ENCODE measurements at places on chromosomes 1 and 21.

DNA sequence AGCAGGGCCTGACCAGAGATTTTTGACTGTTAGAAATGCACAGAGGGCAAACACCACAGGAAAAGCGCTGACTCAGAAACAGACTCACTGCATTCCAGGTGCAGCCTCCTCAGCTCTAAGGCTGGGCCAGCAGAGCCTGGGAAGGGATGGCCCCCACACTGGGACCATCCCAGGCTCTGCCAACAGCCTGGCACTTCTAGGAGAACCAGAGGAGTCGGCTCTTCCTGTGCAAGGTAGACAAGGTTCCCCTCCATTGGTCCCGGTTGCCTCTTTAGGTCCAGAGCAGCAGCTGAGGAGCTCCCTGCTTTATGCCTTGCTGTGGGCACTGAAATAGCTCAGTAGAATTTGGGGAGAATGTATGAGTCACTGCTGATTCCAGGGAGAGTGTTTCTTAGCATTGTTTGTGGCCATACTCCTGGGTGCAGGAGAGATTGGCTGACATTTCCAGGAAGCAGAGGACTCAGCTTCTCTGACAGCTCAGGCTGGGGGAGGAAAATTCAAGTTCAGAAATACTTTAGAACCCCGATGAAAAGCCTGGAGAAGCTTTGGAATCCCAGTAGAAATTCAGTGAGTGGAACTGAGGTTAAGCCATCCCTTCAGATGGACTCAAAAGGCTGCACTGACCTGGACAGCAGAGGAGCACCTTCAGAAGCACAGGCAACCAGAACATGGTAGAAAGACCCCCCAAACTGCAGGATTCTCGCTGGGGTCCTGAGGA, 19.7 kb downstream of the PRAMEF1 start:
- no peak for DNase-seq

- DNase-seq, result no peak
Observed at GRCh38 chr1:68229650-68230483, 2.5 kb downstream of the WLS start.

DNA sequence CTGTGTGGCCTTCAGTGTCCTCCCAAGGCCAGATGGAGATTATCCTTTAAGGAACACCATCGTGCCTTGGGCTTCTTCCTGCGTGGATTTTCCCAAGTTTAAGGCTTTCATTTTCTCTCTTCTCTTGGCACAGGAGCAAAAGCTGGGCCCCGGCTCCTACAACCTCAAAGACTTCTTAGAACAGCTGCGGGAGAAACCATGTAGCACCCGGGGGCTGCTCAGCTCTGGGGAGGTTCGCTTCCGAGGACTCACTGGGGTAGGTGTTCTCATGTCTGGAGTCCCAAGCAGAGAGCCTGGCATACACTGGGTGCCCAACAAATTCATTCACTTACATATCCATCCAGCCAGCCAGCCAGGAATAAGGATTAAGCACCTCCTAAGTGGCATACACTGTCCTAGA, 6.6 kb upstream of the TTC22 start:
- DNase-seq, result no peak

- DNase-seq, result no peak
Observed at GRCh38 chr1:101344745-101345144, 107.9 kb downstream of the S1PR1 start.

DNA sequence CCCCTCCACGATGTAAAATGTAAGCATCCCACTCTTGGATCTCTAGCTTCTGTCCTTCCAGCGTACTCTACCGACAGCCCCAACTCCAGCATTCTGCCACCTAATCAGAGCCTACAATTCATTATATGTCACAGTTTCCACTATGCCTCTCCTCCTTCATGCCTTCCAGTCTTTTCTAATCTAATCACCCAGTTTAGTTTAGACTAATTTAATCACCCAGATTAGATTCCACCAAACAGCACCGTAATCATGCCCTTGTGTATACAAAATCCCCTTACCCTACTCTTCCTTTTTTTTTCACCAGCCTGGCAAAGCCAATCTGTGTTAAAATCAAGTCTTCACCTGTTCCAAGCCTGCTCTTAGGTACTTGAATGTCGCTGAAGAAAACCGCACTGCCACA, 49.8 kb upstream of the KANK4 start:
- DNase-seq, result no peak
